Body of pancreas (tissue), 4 donors: ENCODE measurements at places on chromosomes 1 and 21. TPM values are rescaled to one million over a fixed set of nuclear protein-coding genes. Genes with fewer than 3 reads are reported as not detected.

GRCh38 chr1:37741130-37741529 lies 23.8 kb downstream of the EPHA10 start:
- no peak for DNase-seq

- no peak for DNase-seq
Observed at GRCh38 chr1:34884961-34885360, 25.4 kb upstream of the SMIM12 start.

DNA sequence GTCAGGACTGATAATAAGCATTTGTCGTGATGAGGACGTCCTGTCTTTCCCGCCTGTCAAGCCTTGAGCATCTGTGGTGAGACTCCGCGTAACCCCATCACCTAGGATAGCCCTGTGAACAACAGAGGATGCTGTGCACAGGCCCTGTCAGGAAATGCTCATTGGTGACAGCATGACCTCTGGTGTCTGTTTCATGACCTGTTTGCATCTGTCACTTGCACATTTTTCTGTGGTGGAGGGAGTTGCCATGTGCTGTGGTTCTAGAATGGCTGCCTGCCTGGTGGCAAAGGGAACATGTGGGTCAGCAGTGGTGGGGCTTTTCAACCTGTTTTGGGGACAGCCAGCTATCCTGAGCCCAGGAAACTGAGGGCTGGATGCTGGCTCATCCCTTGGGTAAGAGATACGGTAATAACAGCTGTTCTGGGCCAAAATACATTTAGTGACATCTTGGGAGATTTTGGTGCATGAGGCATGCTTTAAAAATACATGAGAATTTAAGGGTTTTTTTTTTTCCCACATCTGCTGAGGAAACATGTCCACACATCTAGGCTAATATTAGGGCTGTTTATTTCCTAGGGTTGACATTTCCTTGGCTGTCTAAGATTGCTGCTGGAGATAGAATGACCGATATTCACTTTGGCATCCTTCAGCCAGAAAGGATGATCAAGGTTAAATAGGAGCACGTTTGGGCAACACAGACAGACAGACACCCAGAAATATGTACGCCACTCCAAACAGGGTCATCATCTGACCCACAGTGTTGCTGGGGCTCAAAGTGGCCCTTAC lies 52.9 kb downstream of the KCNC4 start:
- no peak for DNase-seq

GRCh38 chr1:56877973-56878372 lies 23.4 kb downstream of the C8A start:
- no peak for DNase-seq

DNA sequence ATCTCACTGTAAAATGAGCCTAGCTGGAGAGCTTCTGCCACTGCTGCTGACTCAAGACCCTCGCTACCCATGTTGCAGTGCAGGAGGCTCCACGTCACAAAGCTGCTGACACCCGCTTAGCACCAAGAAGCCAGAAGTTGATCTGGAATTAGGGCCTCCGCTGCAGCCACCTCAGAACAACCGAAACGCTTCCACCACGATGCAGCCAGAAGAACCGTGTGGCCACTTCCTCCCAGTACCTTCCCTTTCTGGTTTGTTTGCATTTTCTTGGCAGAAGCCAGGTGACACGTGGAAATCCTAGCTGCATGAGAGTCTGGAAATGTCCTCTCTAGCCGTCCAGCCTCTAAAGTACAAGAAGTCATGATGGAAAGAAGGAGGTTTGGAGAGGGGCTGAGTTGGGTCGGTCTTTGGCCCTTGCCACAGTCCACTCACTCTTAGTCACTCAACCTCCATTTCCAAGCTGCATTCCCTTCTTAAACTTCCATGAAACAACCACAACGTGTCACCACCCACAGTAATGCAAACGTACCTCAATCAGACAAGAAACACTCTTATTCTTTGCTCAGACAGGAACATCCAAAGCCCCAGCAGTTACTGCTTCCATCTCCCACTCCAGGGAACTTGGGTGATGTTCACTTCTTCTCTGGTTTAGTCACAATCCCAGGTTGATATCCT lies 10.0 kb upstream of the CDA start:
- DNase-seq: no peak

GRCh38 chr21:17537299-17537698 lies 24.5 kb downstream of the CXADR start:
- no peak for DNase-seq

DNA sequence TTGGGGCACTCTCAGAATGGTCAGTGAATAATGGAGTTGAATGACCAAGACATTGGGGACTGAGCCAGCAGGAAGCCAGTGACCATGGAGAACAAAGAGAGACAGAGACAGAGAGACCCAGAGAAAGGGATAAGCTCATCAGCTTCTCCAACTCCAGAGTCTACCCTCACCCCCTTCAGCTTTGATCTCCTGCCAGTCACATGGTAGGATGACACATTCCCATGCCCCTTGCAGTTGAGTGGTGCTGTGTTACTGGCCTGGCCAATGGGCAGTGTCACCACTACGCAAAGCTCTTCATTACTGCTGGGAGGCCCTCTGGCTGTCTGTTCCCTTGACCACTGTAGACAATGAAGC lies 643.5 kb downstream of the AJAP1 start:
- no peak for DNase-seq

DNA sequence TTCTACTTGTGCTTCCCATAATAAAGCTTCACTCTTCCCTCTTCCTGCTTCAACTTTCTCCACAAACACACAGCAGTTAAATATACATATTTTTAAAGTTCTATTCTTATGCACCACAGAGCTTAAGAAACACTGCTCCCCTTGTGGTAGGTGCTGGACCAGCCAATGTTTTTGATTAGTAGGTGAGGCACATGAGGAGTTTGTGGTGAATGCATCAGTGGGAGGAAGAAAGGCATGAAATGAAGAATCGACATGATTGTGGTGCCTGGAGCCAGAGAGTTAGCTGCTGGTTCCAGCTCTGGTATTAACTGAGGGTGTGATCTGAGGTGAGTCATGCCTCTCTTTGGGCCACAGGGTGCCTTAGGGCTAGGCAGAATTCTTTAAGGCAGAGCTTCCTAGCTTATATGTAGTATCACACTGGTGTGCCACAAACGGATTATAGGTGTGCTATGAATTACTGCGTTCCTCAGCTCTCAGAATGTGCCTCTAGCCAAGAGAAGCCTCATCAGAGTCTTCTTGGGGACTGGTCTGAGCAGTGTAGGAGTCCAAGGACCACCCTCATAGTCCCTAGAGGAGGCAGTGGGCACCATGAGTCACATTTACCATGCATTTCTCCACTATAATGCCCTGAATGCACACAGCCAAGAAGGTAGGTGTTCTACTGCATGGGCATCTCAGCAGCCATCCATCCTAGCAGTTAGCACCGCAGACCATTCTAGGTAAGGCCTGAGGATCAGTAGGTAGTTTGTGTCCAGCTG lies 97.4 kb upstream of the SGIP1 start:
- no peak for DNase-seq

RGSL1 gene
- not detected for total RNA-seq

GRIK1 gene
- not detected for total RNA-seq

C1orf141 gene
- total RNA-seq: not detected

ATP6V0B gene
- 103 TPM for total RNA-seq

KCNJ9 gene
- not detected for total RNA-seq
